ENCODE measurements at places on chromosomes 1 and 21.

- DNase-seq = no peak
Measured at GRCh38 chr1:151831605-151832004, at the start of gene RORC. RORC (minus strand) TSS chr1:151831802; CDS start chr1:151831764, 38 bp downstream.

GRCh38 chr1:234538930-234539649 is 60.1 kb upstream of the TARBP1 start:
- DNase-seq = no peak

GRCh38 chr21:15301736-15302135 is 236.9 kb upstream of the NRIP1 start:
- DNase-seq = no peak

DNA sequence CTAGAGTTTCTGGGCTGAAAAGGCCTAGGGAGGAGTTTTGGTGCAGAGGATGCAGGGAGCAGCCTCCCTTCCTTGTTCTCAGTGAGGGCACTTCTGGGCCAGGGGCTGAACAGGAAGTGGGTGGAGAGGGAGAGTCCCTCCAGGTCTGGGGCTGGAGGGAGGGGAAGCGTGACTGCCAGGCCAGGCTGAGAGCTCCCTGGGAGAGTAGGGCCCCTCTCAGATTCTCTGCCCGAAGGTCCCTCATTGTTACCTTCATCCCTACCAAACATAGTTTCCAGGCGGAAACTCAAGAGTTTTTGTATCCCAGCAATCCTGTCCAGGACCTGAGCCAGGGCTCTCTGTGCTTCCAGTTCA is 36.8 kb downstream of the CITED4 start:
- no peak for DNase-seq

DNA sequence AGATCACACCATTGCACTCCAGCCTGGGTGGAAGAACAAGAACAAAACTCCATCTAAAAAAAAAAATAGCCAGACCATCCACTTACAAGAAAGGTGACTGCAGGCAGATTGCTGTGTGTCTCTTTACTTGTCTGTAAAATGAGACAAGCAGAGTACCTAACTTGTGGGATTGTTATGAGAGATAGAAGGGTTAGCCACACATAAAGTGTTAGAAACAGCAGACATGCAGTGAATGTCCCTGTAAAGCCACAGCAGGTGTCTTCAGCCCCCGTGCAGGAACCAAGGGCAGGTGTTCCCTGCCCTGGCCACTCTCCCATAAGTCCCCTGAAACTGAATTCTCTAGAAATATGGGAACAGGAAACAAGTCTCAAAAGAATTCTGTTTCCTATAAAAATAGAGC is 40.8 kb upstream of the EFHD2 start:
- no peak for DNase-seq

- DNase-seq = no peak
Measured at GRCh38 chr1:218478336-218478735, 133.2 kb downstream of the TGFB2 start.

- no peak for DNase-seq
Measured at GRCh38 chr1:1307261-1307922, 338 bp downstream of the ACAP3 start.

- no peak for DNase-seq
Measured at GRCh38 chr1:206694171-206695124, 9.7 kb downstream of the MAPKAPK2 start.

DNA sequence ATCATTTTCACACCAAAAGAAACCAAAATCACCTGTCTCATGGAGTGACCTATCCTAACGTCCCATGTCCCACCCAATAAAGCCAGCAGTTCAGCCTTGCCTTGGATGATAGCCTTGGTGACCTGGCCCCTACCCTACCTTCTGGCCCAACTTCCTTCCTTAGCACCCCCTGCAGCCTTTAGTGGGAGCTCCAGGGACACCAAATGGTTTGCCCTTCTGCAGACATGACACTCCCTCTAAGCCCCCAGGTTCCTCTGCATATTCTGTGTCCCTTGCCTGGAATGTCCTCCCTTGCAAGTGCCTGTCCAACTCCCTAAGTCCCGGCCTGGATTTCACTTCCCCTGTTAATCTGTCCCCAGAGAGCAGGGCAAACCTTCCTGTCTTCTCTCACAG is 2.2 kb downstream of the SLFNL1 start:
- DNase-seq = no peak

DNA sequence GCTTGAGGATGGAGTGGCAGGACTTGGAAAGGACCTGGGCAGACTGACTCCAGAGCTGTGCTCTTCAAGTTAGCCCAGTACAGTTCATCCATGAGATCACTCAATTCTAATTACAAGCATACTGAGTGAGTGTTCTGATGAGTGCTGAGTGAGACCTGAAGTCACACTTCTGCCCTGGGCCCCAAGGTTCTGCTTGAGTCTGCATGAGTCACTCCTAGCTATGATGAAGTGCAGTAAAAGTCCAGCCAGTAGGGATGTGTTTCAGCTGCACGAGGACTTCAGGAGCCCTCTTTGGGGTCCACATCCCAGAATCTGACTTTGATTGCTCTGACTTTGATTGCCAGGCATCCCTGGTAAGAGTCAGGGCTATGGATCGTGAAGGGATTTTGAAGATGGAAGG is 35.8 kb downstream of the PLEKHA6 start:
- no peak for DNase-seq

All from renal cortex interstitium (tissue), 15 donors.